GM12891 (cell line): ENCODE measurements at places on chromosomes 7 and 10.

DNA sequence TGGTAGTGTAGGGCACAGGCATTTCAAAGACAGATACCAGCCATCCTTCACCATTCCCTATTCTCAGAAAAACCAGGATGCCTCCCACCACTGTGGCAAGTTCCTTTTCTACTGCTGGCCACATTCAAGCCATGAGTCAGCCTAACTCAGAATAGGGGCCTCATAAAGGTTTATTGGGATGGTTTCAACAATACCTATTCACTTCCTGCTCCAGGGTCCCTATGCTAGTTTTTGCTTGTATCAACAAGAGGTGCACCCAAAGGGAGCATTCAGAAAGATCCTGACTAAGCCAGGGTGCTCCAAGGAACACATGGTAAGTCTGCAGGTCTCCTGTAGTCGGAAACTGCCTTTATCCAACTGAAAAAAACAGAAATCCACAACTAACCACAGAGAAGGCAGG lies 76.9 kb upstream of the EGR2 start:
- no peak for DNase-seq

GRCh38 chr7:133197972-133198544 lies 54.8 kb upstream of the EXOC4 start:
- no peak for DNase-seq

- DNase-seq, result no peak
Measured at GRCh38 chr7:144588559-144589051, 185.1 kb upstream of the NOBOX start.

- no peak for DNase-seq
Measured at GRCh38 chr10:33494694-33495265, 160.3 kb upstream of the NRP1 start.

- DNase-seq, result no peak
Measured at GRCh38 chr7:107469929-107470328, at the start of gene GPR22. GPR22 (plus strand) TSS chr7:107470057; CDS start chr7:107474061, 4,004 bp downstream.

- no peak for DNase-seq
Measured at GRCh38 chr7:147578196-147578595, 1012.4 kb upstream of the C7orf33 start.

GRCh38 chr10:78937800-78938694 lies 130.7 kb upstream of the ZMIZ1 start:
- DNase-seq, result peak; percentile 43

DNA sequence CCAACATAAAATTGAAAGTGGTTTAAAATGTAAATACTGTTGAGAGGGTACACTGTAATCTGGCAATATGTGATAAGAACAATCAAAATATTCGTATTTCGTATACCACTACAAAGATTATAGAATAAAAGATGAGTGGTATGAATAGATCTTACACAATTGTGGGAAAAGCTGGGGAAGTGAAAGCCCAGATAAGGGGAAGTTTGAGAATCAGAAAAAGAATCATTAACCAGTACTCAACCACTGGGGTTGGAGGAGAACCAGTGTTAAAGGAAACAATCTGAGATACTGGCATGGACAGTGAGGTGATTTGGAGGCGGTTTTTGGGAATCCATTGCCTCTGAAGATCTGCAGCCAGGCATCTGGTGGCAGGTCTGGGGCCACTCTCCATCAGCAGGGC lies 59.7 kb upstream of the CDK14 start:
- DNase-seq, result no peak

DNA sequence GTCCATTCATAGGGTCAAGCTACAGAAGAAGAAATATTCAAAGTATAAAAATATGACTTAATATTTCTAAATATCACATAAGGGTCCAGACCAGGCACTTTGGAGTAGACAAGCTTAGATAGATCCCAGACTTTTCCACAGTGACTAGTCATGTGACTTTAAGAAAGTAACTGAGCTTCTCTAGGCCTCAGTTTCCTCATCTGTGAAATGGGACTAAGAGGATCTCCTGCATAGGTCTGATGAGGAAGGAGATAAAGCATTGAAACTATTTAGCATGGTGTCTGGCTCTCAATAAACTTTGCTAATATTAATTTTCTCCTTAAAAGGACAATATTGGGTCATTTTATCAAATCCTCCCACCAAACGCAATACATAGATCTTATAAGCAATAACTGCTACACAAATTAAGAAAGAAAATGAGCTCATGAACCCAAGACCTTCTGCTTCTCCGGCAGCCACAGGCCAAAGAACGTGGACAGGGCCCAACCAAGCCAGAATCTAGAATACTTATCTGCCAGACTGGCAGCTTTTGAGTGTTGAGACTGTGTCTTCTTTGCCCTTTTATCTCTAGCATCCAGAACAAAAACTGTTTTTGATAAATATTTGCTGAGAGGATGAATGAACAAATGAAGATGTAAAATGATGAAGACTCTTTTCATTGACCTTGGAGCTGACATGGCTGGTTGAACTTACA lies 1.6 kb upstream of the TARP start:
- DNase-seq, result no peak

GRCh38 chr10:25082276-25083204 lies 66.1 kb downstream of the THNSL1 start:
- DNase-seq, result no peak

DNA sequence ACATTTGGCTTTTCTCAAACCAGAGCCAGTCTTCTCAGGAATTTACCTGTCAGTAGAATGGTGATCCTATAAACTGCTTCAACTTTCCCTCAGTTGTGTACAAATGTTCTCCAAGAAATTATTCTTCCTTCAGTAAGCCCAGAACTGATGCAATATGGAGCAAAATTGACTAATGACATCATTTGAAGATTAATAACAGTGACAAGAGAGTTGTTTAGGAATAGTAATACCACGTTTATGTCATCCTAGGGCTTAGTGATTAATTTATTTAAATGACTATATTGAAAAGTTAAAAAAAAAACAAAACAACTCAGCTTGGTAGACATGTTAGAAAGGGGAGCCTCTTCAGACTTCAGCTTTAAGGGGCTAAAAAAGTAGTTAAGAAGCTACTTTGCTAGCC lies 933.2 kb downstream of the GATA3 start:
- no peak for DNase-seq

DNA sequence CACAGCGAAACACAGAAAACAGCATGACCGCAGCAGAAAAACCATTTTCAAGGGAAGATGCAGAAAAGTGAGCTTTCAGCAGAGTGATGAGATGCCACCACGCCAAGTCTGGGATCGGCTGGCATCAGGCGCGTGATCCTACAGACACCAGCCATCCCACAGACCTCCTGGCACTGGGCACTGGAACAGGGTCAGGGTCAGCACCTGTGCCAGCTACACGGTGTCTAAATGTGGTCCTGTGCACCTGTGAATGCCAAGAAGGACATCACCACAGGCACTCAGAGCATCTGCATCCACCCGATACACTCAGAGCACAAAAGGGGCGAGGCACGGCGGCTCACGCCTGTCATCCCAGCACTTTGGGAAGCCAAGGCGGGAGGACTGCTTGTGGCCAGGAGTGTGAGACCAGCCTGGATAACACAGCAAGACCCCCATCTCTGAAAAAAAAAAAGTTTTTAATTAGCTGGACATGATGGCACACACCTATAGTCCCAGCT lies 31.5 kb downstream of the STK32C start:
- DNase-seq, result no peak

- DNase-seq, result no peak
Measured at GRCh38 chr7:51141451-51142003, 175.1 kb downstream of the COBL start.

- peak; percentile 25 for DNase-seq
Measured at GRCh38 chr7:149598721-149599308, 101.2 kb upstream of the ZNF746 start.

DNA sequence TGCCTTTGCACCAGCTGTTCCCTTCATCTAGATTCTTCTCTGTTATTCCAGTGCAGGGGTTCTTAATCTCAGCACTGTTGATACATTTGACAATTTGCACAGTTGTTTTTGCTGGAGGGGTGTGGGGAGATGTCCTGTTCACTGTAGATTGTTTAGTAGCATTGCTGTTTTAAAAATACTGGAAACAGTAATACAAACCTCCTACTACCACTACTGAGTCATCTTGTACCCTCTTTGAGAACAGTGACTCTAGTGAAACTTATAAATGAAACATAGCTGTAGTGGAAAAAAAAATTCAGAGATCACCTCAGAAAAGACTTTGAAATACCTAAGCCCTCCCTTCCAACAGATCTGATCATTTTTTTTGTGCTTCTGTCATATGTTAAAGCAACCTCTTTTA lies 154.8 kb upstream of the TMEM196 start:
- peak; percentile 11 for DNase-seq

DNA sequence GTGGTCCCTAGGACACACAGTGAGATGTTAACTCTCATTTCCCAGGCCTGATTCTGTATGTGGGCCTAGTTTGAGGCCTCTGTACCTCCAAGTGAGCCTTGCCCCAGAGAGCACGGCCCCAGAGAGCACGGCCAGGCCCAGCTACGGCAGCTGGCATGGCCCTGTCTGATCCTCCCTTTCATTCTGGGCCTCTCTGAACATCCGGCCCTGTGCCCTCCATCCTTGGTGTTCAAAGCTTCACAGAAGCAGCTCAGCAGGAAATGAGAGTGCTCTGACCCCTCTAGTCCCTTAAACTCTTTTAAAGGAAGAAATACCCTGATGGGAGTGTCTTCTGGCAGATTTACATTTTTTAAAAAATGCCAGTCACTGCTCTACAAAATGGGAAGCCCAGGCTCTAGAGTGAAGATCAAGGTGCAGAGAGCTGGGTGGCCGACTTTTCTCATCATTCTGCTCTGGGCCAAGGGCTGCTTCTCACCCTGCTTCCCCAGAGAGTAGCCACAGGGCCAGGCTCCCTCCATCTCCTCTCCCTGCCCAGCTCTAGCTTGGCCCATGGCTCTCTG lies 171.9 kb downstream of the RPS24 start:
- peak; percentile 27 for DNase-seq

DNA sequence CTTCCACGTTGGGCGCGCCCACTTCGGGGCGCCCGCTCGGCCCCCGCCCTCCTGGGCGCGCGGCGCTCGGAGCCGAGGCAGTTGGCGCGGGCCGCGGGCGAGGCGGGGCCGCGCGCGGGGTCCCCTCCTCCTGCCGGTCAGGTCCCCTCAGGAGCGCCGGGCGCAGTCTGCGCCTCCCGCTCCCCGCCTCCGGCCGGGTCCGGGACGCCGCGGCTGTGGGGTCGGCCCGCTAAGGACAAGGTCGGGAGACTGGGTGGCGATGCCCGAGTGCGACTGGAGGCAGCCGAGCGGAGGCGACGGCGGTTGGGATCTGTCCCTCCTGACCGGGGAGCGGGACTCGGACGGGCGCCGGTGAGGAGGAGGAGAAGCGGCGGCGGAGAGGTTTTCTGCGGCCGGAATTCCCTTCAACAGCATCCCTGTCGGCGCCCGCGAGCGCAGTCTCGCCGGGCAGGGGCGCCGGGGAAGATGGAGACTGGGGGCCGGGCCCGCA lies at the start of gene ATRNL1:
Gene ATRNL1, plus strand, starts transcription at position 80 of the 490 bp plus-strand sequence. Its CDS starts 386 bp downstream, at position 466.
- peak; percentile 45 for DNase-seq

- no peak for DNase-seq
Measured at GRCh38 chr10:49568235-49568634, 29.3 kb upstream of the ERCC6 start.

DNA sequence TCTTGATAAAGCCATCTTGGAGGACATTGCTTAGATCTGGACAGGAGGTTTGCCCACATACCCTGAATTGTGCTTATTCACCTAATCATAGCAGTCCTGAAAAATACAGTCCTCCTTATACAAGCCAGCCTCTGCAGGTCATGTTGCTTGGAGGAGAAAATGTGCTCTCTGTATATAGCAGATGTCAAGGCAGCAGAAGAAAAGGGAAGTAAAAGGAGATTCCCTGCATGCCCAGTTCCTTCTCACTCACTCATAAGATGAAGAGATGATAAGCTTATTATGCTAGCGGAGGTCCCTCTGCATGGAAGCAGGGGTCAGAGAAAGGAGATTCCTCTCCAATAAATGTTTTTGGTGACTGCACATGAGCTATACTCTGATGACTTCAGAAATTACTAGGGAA lies 458.8 kb upstream of the ZMIZ1 start:
- DNase-seq, result no peak

DNA sequence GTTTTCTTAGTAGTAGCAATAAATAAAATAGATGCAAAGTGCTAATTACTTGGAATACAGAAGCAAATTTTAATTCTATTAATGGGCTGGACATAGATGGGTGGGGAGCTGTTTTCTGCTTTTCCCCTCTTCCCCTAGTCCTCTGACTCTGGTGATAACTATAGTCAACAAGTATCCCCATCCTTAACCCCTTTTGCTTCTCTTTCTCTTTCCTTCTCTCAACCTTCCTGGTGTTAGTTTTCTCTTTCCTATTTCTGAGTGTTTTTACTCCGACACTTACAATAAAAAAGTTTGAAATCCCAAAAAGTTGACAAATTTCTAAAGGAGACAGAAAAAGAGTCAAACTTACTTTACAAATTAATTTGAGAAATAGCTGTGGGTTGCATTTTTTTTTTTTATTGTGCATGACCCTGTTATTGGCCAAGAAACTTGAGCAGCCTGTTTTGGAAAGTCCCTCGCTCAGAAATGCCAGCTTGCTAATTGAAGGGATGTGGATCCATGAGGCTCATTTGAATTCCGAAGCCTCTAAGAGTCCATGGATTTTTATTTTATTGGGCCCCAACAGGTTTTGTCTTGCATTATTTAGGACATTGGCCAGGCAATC lies 2.4 kb downstream of the FAS start:
- DNase-seq, result no peak

GRCh38 chr7:9013940-9014339 lies 580.5 kb downstream of the NXPH1 start:
- DNase-seq, result no peak

- DNase-seq, result no peak
Measured at GRCh38 chr10:14693891-14694290, 80.8 kb downstream of the FAM107B start.

GRCh38 chr10:17120694-17121093 lies 8.9 kb downstream of the CUBN start:
- no peak for DNase-seq

- no peak for DNase-seq
Measured at GRCh38 chr10:98745645-98746044, 298.9 kb upstream of the HPS1 start.

DNA sequence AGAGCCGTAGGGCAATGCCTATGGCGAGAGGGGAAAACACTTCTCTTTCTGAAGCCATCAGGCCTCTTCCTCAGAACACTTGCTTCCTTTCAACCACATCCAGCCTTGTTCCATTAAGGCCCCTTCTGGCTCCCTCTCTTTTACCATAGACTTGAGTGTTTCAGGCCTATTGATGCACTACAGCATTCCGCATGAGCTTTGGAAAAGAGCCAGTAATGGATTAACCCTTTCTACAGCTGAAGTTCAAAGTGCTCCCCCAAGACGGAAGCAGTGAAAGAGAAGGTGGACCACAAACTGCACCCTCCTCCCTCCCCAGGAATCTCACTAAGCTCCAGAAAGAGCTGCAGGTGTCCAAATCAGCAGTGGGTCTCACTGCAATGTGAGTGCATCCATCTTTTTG lies 102.7 kb upstream of the C7orf33 start:
- no peak for DNase-seq
